GM12892 (cell line): ENCODE measurements at places on chromosomes 7 and 10.

GRCh38 chr7:17307000-17307399 lies 8.5 kb downstream of the AHR start:
- no peak for DNase-seq

GRCh38 chr7:77627309-77627676 lies 69.0 kb upstream of the RSBN1L start:
- no peak for DNase-seq

DNA sequence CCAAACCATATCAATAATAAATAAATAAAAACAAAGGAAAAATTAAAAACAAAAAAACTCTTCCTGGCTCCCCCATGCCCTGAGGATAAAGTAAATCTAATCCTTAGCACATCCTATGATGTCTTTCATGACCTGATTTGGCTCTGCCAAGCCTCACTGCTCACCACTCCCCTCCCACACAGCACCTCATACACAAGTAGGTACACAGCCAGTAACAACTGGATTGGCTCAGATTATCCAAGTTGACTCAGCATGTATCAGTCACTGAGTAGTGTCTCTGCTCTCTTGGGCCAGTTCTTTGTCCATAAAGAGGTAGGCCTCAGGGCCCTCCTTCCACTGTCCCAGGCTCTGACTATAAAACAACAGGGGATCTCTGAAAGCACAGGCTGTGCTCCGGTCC lies 99.6 kb downstream of the STRA8 start:
- DNase-seq, result no peak

- DNase-seq, result no peak
Observed at GRCh38 chr7:11009631-11010030, 36.0 kb downstream of the PHF14 start.

GRCh38 chr7:93148144-93148543 lies at the start of gene SAMD9L:
TSS of gene SAMD9L (minus strand) at chr7:93148385. CDS start at chr7:93135971, 12,414 bp downstream.
- no peak for DNase-seq

DNA sequence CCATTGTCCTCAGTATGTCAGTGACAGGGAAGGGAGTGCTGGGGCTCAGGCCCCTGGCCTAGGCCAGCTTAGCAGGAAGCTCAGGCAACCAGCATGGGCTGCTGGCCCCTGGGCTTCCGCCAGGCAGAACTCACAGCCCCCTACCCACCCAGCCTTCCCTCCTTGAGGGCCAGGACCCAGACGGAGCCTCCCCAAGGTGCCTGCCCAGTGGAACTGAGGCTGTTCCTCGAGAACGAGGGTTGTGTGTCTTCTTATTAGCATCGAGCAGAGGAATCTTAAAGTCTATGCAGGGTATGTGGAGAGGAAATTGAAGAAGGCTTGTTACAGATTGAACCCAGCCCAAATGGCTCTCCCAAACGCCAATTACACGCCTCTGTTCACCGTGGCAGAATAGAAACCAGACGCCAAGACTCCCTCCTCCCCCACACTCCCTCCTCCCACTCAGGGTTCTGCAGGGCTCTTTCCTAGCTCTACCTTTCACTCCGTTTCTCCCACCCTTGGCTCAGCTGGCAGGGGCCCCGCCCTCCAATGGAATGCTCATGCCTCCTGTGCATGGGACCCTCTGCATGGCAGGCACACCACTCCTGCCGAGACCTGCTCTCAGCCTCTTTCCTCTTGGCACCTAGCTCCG lies 134.4 kb downstream of the ZMIZ1 start:
- DNase-seq, result no peak

DNA sequence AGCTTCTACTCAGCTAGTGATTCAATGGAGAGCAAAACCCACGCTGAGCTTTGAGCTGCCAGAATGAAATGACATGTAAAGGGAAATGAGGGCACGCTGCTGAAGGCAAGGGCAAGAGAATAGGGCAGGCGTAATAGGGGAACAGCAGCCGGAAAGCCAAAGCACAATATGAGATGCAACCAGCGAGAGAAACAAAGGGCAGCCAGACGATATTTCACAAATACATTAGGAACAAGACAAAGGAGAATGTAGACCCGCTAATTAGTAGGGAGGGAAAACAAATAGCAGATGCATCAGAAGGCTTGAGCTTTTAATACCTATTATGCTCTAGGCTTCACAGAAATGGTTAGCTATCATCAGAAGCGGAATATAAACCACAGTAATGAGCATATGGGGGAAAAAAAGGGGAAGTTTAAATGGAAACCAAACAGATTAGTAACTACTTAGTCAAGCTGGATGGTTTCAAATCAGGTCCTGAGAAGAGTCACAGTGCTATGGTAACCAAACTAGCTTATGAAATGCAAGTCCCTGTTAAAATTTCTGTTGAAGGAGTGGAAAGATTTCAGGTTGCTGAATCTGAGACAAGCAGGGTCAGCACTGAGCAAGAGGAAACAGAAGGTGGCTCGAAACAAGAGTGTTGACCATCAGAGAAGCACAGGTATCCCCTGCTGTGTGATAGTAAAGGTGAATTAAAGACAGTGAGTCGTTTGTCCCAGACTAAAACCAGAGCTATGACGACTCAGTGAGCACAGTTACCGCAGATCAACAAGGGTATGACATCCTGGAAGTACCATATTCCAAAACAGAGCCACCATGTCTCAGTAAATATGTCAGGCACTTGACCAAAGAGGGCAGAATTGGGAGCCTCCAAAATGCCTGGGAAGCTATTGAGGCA lies 496.9 kb upstream of the CELF2 start:
- DNase-seq, result no peak

DNA sequence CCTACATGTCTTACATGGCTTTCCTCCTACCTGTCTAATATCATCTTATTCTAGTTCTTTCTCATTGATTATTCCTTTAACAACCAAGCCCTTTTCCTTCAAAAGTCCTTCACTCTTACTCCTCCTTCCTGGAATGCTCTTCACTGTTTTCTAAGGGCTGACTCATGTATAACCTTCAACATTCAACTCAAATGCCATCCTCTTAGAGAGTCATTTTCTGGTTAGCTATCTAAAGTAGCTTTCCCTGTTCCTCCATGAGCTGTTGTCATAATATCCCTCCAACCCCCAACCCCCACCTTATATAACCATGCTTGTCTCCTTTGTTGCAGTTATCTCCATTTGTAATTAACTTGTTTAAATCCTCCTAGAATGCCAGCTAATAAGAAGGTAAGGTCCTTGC lies 286.8 kb downstream of the ADK start:
- no peak for DNase-seq

DNA sequence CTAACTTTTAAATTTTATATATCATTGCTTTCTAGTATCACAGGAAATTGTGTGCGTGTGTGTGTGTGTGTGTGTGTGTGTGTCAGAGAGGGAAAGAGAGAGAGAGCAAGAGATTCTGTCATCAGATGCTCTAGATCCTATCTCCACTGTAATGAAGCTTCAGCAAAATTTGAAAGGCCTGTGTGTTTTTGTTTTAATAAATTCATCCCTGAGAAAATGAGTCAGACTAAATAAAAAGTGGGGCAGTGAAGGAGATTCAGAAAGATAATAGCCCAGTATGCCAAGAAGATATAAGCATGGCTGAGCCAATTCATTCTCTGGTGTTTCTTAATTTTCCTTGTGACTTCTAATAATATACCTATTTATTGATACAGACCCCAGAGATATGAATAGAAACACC lies 184.2 kb upstream of the TMEM196 start:
- DNase-seq, result no peak

DNA sequence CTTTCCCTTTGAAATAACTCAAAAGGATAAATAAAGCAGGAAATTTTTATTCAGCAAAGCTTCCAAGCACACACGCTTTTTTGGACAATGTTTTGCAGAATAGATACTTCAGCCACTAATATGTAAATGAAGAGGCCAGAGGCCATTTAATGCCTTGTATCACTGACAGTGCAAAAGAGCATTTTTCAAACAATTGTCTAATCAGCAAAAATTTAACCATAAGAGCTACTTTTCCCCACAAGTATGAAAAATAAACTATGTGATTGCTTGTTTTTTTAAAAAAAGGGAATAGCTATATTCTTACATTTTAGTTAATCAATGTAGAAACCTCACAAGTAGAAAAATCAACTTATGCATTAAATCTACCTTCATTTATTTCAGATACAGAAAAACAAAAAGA lies 99.7 kb downstream of the COL28A1 start:
- DNase-seq, result no peak

DNA sequence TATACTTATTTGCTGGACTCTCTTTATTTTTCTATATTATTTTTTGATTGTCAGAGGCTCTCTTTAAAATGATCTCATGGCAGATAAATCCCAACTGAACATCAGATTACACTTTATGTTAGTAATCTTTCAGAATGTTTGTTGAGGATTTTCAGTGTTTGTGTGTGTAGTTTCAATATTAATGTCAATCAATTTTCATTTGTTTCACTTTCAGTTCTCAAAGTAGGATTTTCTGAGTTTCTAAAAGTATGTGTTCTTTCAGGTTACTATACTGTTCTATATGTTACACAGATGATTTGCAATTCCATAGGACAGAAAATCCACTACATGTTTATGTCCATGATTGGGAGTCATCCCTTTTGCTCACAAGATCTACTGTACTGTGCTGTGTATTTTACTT lies 311.9 kb upstream of the POT1 start:
- DNase-seq, result no peak

GRCh38 chr7:38632411-38632810 lies 1.2 kb upstream of the AMPH start:
- DNase-seq, result no peak

- DNase-seq, result no peak
Observed at GRCh38 chr10:132048294-132048667, 17.5 kb upstream of the JAKMIP3 start.

DNA sequence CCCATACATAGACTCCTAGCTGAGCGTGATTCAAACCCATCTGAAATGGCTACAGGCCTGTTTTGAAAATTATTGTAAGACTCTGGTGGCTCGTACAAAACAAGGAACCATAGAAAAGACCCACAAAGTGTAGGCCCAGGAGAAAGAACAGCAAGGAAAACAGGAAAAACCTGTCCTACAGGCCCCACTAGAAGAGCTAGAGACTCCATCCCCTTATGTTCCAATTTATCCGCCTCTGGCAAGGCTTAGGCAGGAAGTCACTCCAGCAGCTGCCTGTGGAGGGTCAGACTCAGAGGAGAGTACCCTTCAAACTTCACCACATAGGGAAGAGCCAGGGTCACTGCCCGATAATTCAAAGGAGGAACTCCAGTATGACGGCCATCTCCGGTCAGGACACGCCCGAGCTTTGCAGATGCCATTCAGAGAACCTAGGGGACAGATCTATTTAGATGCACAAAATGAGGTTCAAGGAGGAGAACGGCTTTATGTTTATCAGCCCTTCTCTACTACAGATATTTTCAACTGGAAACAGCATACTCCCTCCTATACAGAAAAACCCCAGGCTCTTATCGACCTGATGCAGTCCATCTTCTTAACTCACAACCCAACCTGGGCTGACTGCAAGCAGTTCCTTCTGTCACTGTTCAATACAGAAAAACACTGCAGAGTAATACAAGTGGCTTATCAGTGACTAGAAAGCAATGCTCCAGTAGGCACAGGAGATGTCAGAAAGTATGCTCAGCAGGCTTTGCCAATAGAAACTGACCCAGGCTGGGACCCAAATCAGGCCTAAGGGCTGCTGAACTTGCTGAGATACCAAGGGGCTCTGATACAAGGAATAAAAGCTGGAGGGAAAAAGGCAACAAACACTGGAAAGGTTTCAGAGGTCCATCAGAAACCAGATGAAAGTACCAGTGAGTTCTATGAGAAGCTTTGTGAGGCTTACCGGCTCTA lies 8.6 kb upstream of the ZNF33B start:
- DNase-seq, result no peak

DNA sequence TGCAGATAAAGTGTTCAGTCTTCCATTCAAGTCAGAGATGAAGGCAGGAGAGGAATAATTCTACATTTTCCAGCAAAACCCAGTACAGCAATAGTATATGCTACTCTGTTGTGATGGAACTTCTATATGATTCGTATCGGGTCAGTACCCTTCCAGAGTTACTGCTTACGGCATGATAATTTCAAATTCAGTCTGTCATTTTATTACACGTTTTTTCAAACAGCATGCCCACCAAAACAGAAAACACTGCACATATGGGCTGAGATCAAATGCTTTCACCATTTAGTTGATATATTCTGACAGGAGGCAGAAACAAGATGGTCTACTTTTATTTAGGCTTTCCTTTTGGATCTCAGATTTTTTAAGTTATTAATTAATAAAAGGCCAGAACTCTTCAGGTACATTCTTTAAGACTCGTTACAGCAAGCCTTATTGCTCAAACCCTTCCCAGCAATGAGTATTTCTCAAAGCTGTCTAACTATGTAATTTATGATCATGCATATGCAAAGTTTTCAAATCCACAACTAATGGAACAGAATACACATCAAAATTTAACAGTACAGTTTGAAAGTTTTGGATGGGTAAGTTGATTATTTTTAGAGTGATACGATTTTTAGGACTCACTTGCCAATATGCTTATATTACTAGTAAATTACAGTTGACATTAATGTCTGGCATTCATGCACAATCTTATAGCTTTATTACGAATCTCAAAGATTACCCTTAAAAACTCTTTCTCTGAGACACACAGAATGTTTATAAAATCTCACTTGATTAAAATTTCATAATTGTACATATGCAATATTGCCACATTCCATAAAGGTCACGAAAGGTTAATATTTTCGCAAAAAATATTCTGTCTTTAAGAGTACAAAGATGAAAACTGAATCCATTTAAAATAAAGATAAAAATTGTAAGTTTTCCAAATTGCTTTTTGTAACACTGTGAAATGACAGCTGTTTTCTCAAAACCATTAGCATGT lies 91.0 kb downstream of the ANK3 start:
- DNase-seq, result no peak

GRCh38 chr7:25742316-25742715 lies 409.7 kb upstream of the NFE2L3 start:
- no peak for DNase-seq

GRCh38 chr10:104540181-104540580 lies 100.9 kb upstream of the SORCS3 start:
- no peak for DNase-seq

GRCh38 chr7:128170461-128170860 lies 70.6 kb upstream of the LEP start:
- no peak for DNase-seq

DNA sequence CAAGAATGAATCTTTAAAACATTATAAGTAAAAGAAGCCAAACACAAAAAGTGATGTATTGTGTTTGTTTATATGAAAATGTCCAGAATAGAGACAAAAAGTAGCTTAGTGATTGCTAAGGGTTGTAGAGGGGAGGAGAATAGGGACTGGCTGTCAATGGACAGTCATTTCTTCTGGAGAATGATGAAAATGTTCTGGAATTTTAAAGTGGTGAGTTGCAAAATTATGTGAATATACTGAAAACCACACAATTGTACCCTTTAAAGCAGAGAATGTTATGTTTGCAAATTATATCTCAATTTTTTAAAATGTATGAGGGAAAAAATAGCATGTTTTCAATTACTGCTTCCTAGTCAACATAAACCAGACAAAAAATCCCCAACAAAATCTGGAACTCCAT lies 174.2 kb downstream of the KMT2E start:
- DNase-seq, result no peak
